Activated naive CD8-positive, alpha-beta T cell treated with anti-CD3 and anti-CD28 coated beads, Interleukin-2, amount 50 U/mL, for 24 hours (primary cell): ENCODE measurements at places on chromosomes 3 and 15.

GRCh38 chr15:60137711-60138396 lies 133.7 kb downstream of the FOXB1 start:
- H3K27ac ChIP-seq: no peak overlapping the region
- DNase-seq: no peak
- H3K36me3 ChIP-seq: no peaks in the 10 kb centered on the region
- H3K27me3 ChIP-seq: peaks cover 21% of the 10 kb centered on the region

- H3K4me1 ChIP-seq: no peaks in the 10 kb centered on the region
- no peak overlapping the region for H3K4me3 ChIP-seq
- H3K27me3 ChIP-seq: no peaks in the 10 kb centered on the region
- H3K27ac ChIP-seq: no peak overlapping the region
- H3K36me3 ChIP-seq: no peaks in the 10 kb centered on the region
Measured at GRCh38 chr15:77901251-77901881, 176.1 kb downstream of the TBC1D2B start.

GRCh38 chr3:43755516-43756200 lies 64.9 kb downstream of the ABHD5 start:
- no peak overlapping the region for H3K4me3 ChIP-seq
- no peak for DNase-seq
- peak overlapping the region; percentile 33 for H3K27ac ChIP-seq
- H3K36me3 ChIP-seq: no peaks in the 10 kb centered on the region
- peaks cover 33% of the 10 kb centered on the region for H3K4me1 ChIP-seq

GRCh38 chr15:51022206-51022605 lies 72.5 kb downstream of the TNFAIP8L3 start:
- H3K27me3 ChIP-seq: no peaks in the 10 kb centered on the region
- no peaks in the 10 kb centered on the region for H3K4me1 ChIP-seq
- no peak overlapping the region for H3K27ac ChIP-seq
- no peak overlapping the region for H3K4me3 ChIP-seq
- DNase-seq: no peak

GRCh38 chr3:192875971-192876565 lies 41.6 kb downstream of the MB21D2 start:
- no peak overlapping the region for H3K27ac ChIP-seq
- no peaks in the 10 kb centered on the region for H3K4me1 ChIP-seq
- no peak overlapping the region for H3K4me3 ChIP-seq
- H3K27me3 ChIP-seq: peaks cover 4% of the 10 kb centered on the region

DNA sequence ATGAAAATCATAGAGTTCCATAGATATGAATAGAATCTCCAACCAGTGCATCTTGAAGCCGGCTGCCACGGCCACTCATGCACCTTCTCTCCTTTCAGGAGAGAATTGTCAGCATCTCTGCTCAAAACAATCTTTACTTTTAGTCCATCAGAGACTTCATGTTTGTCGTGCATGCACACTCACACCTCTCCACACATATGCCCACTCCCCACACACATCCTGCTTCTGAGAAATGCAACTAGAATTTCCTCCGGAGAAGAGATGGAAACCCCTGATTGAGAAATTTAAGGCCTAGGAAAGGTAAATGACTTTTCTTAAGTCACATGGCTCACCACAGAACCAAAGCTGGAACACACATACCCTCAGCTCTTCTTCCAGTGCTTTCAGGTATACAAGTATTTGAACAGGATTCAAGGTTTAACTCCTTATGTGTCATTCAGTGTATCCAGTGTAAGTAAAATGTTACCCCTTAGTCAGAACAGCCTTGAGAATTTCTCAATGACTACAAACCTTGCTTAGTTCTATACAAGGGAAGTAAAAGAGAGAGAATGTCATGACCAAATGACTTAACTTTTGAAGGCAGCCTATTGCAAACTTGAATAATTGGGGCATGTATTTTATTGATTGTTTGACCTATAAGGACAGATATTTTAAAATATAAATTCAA lies 69.1 kb upstream of the TSEN2 start:
- peak overlapping the region; percentile 23 for H3K27ac ChIP-seq
- no peak overlapping the region for H3K4me3 ChIP-seq

DNA sequence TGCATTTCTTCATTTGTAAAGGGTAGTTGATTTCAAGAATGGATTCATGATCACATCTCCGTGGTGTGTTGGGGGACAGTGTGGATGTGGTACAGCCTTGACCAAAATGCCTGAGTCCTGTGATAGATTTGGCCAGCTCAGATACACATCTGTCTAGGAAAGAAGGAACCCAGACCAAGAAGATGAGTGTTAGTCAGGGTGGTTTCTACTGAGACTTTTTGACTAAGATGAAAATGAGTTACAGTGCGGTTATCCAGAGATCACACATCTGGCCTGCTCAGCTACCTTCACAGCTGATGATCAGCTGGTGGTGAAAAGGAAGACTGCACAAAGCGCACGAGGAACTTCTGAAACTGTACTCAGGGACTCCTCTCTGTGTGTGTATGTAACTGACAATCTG lies 68.0 kb downstream of the FNDC3B start:
- peak; percentile 46 for DNase-seq
- H3K27ac ChIP-seq: peak overlapping the region; percentile 93
- H3K4me3 ChIP-seq: peak overlapping the region; percentile 63
- peaks cover 13% of the 10 kb centered on the region for H3K27me3 ChIP-seq

DNA sequence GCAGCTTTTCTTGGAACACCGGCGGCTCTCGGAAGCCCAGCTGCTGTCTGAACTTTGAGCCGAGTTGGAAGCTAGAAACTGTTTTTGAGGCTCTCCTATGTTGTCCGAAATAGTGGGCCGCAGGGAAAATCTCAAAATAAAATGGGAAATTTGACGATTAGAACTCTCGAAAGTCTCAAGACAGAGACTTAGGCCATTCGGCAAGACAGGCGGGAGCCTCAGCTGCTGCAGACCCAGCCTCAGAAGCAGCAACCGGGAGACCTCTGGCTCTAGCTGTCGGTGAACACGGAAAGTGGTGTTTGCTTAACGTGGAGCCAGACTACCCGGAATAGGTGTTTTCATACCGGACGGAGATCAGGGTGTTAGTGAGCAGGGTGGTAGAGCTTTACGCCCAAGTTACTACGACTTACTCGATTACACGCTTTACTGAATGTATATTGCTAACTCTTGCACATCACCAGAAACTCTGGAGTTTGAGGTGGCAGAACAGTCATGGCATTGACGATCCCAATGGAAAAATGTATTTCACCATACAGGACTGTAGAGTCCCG lies 357 bp upstream of the MAN2C1 start:
- no peak for DNase-seq
- peaks cover 38% of the 10 kb centered on the region for H3K36me3 ChIP-seq
- peak overlapping the region; percentile 93 for H3K27ac ChIP-seq
- H3K4me1 ChIP-seq: peaks cover 26% of the 10 kb centered on the region
- H3K4me3 ChIP-seq: peak overlapping the region; percentile 85

- H3K36me3 ChIP-seq: peaks cover 67% of the 10 kb centered on the region
- H3K27me3 ChIP-seq: no peaks in the 10 kb centered on the region
- peak; percentile 23 for DNase-seq
- H3K27ac ChIP-seq: peak overlapping the region; percentile 92
- H3K4me1 ChIP-seq: peaks cover 65% of the 10 kb centered on the region
Measured at GRCh38 chr3:4741404-4742307, 237.6 kb upstream of the BHLHE40 start.

DNA sequence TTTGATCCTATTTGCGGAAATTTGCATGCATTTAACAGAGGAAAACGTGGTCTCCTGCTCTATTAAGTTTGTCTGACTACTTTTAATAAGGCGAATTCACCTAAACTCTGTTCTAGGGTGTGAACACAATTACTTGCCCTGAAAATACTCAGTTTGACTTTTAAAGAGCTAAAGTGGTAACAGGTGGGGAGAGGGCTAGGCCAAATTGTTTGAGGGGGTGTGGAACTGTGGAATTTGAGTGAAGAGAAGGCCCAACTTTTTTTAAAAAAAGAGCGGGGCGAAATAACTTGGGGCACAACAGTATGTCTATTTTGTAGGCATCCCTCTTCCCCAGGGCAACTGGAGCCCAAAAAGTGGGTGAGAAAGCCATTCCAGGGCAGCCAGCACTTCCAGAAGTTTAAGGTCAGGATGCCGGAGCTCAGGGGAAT lies 580 bp upstream of the FXR1 start:
- H3K27ac ChIP-seq: peak overlapping the region; percentile 90
- peaks cover 60% of the 10 kb centered on the region for H3K4me1 ChIP-seq
- DNase-seq: no peak
- no peaks in the 10 kb centered on the region for H3K27me3 ChIP-seq
- peak overlapping the region; percentile 94 for H3K4me3 ChIP-seq
- H3K36me3 ChIP-seq: peaks cover 26% of the 10 kb centered on the region
